AG08395 (cell line): ENCODE measurements at places on chromosomes 7 and 10.
A peak's percentile ranks its signal among the peaks of the same experiment; 100 is the strongest.

DNA sequence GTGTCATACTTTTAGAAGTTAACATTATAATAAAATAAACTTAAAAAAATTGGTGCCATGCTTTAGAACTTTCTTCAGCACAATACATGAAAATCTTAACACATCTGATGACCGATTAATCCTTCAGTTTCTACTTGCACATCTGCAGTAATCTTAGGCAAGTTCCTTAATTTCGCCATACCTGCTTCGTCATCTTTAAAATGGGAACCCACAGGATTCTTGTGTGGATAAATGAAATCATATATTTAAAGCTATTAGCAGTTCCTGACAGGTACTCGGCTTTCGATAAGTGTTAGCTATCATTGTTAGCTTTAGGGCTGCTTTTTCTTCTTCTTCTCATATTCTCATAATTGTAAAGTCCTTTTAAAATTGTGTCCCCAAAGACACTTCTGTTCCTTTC is 907 bp upstream of the VPS50 start:
- no peak for DNase-seq

DNA sequence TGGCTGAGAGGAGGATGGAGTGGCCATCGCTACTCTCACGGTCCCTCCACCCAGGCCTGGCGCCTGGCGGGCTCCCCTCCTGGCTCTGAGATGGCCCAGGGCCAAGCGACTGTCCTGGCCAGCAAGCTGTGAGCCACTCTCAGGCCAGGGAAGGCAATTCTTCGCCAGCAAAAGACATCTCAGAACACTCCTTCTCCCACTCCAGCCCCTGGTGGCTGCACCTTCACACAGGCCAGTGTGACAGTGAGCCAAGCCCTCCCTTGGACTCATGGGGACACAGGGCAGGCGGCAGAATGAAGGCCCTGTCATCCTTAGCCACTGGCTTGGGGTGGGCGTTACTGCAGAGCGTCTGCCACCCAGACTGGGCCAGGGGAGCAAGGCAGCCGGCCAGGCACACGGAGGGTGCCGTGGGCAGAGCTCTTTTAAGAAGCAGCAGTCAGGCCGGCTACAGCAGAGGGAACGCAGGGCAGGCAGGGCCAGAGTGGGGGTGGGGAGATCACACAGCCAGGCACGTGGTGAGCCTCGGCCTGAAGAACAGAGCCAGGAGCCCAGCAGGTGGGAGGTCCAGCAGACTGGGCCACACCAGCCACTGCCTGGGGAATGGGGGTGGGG is 14.4 kb downstream of the STK32C start:
- no peak for DNase-seq

DNA sequence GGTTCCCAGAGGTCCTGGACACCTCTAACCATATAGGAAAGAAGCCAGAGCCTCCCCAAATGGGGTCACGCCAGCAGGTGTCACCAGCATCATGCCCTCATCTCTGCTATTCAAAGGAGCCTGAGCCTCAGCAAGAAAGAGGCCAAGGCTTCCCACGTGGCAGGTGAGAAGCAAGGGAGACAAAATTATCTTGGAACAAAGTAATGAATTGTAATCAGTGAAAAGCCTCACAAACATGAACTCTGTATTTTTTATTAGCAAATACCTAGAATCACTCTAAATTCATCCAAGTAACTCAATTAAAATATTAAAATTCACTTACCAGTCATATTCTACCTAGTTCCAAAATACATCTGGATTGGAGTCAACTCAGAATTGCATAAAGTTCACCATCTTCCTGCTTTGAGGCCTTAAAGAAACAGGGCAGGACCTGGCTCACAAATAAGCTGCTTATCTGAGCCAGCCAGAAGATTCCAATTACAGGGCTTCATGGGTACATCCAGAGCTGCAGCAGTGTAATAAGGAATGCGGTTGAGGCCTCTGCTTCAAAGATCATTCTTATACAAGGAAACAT is 68.7 kb downstream of the SGMS1 start:
- DNase-seq: peak; percentile 39

- DNase-seq: no peak
Observed at GRCh38 chr10:18501629-18502028, 149.8 kb downstream of the NSUN6 start.

DNA sequence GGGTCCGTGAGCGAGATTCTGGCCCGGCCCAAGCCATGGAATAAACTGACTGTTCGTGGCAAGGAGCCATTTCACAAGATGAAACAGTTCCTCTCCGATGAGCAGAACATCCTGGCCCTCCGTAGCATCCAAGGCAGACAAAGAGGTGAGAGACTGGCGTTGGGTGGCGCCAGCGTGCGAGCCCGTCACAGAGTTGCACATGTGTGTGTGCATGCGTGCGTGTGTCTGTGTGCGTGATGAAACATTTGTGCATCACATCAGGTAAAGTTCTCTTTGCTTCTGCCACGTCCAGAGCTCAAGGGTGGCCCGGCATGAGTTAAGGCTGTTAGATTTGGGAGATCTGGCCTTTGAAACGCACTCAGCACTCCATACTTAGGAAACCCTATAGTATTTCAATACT is 89.5 kb upstream of the SH2B2 start:
- no peak for DNase-seq

- DNase-seq: no peak
Observed at GRCh38 chr10:124716369-124716768, 27.8 kb downstream of the FAM53B start.

GRCh38 chr10:5659702-5660528 is 6.5 kb downstream of the ASB13 start:
- peak; percentile 84 for DNase-seq

- DNase-seq: no peak
Observed at GRCh38 chr7:126411821-126412383, 840.8 kb downstream of the GRM8 start.

- DNase-seq: no peak
Observed at GRCh38 chr10:69854511-69855345, 53.0 kb downstream of the COL13A1 start.
